Skeletal muscle cell (primary cell): ENCODE measurements at places on chromosomes 2 and 18.

DNA sequence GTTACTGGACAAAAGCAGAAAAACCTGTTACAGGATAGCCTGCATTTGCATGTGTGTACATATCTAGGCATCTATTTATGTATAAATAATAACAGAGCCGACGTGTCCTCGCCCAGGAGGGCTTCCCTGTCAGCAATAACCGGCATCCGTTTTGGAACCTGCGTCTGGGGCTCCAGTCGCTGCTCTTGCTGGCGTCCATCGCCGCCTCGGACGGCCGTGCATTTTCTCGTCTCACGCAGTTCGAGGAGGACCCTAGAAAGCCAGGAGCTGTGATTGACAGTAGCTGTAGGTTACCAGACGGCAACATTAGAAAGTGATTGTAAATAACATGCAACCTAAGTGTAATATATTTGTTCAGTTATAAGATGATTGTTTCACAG lies 132.6 kb downstream of the NFATC1 start:
- DNase-seq: no peak

GRCh38 chr18:12692206-12692605 lies 10.3 kb downstream of the CEP76 start:
- no peak for DNase-seq

DNA sequence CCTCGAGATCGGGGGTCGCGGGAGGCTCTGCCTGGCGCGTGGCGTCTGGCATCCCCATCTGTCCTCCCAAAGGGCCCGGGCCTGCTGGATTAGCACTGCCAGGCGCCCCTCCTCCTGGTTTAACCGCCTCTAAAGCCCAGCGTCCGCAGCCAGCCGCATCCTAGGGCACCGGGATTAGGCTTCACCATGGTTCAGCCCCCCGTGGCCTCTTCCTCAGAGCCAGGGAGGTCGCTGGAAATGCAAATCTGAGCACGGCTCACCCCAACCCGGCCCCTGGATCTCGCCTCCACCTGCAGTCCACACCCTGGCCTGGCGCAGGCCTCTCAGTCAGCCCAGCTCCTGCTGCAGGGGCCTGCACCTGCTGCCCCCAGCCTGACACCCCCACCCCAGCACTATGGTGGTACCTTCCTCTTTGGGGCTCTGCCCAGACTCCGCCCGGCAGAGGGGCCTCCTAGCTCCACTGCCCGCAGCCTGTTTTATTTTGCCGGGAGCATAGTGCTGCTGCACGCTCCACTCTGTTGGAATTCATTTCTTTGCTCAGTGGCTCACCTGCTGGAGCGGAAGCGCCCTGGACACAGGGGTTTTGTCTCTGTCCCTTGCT lies 13.2 kb downstream of the PRELID3A start:
- no peak for DNase-seq

DNA sequence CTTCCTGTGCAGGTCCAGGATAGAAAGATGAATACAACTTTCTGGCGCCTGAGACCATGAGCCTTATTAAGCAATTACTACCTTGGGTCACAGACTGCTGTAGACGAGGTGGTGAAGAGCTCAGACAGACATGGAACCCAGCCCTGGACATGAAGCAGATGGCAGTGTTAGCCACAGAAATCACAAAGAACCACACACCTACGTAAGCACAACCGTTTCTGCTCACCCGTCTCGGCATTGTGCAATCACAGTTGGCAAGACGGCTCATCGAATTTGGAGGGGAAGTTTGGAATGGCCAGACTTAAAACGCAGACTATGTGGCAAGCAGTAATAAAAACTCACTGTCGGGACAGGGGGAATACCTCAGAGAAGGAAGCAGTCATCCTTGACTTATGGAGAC lies 24.3 kb upstream of the ASPRV1 start:
- DNase-seq: no peak

- no peak for DNase-seq
Measured at GRCh38 chr2:214005337-214005736, 405.5 kb upstream of the VWC2L start.

DNA sequence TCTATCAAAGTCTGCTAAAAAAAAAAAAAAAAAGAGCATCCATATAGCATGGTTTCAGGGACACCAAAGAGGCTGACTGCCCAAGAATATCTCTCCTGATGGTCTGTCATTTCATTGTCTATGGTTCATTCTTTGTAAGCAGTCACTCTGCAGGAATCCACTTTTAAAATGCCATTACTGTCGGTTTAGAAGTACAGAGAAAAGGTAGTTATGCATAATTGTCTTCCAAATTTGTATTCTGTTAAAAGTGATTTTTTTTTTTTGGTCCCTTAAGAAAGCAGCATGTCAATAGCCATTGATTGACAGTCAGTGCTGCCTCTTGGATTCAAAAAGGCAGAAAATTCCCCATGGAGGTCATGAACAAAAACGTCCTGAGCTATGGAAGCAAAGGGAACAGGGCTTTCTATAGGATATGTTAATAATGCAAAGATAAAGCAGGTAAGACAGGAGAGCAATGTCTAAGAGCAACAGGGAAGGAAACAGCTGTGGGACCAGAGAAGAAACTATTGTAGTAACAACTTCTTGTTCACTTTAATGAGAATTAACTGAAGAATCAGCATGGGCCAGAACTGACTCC lies 245.8 kb downstream of the TMX3 start:
- no peak for DNase-seq

DNA sequence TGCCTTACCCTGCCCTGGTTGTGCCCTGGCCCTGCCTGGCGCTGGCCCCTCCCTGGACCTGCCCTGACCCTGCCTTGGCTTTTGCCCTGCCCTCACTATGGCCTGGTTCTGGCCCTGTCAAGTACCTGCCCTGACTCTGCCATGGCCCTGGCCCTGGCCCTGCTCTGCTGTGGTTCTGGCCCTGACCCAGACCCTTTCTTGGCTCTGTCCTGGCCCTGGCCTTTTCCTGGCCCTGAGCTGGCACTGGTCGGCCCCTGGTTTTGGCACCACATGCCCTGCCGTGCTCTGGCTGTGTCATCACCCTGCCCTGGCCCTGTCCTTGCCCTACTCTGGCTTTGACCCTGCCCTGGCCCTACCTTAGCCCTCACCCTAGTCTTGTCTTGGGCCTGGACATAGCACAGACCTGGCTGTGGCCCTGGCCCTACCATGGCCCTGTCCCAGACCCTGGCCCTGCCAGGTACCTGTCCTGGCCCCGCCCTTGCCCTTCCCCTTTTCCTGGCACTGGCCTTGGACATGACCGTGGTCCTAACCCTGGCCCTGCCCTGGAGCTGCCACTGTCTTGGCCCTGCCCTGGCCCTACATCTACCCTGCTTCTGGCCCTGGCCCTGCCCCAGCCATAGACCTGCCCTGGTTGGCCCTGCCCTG lies 4.8 kb upstream of the ANKRD62 start:
- DNase-seq: no peak

GRCh38 chr2:139963863-139964355 lies 1183.7 kb upstream of the NXPH2 start:
- no peak for DNase-seq

DNA sequence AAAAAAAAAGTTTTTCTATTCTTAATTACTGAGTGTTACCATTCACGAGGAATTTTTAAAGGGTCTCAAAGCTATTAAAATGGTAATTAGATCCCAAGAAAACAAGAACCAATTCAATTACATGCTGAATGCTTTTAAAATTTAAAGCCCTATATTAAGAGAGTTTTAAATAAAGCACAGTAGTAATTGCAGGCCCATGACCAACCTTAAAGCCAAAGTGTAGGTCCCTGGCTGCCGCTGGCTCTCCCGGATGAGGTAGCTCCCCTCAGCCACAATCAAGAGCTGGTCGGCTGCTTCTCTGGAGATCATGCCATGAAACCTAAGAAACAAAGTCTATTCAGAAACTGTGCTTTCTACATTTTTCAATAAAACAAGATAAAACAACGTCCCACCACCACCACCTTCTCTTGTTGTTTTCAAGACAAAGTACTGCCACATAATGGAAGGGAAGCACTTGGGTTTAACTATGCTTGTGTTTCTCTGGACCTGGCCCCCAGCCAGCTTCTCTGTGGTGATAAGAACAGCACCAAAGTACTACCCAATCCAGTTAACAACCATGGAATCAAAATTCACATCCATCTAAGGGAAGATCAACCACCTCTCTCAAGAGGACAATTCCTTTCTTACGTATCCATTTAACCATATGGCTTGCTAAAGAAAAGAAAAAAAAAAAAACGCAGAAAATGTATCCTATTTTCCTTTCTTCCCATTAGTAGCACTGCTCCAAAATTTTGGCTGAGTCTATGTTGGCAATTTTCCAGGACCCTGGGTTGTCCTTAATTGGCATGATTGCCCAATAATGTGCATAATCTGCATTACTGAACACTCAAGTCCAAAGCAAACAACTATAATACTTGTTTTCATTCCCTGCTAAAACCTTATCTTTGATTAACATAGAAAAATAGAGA lies 90.1 kb downstream of the CHN1 start:
- no peak for DNase-seq

DNA sequence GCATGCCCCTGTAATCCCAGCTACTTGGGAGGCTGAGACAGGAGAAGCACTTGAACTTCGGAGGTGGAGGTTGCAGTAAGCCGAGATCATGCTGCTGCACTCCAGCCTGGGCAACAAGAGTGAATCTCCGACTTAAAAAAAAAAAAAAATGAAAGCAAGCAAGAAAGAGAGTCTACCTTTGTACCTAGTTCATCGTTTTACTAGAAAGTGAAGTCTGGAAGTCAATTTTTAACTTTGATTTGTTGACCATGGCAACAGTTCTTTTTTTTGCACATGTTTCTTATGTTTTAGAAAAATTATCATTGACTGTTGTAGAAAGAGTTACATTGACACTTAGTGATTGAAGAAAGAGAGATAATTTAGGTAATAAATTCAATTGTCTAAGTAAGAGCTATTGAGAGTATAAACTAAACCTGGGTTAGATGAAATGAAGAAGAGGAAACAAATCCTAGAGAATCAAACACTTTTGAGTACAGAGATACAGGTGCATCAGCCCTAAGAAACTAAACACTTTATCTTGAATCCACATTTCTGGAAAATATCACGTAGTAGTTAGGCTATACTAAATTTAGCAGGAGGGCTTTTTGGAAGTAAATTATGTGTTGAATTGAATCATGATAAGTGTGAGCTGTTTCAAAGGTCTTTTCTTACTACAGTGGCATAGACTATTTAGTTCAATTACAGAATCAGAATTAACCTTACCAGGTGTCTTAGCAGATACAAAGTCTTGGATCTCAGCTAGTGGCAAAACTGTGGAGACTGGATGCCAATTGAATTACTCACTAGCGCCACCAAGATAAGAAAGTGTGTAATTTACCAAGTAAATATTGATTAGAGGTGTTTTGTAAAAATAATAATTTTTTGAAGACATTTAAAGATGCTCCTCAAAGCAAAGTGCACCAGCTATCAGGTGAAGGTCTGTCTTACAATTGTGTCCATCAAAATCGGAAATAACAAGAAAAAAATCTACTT lies 303.4 kb upstream of the NRXN1 start:
- DNase-seq: no peak

DNA sequence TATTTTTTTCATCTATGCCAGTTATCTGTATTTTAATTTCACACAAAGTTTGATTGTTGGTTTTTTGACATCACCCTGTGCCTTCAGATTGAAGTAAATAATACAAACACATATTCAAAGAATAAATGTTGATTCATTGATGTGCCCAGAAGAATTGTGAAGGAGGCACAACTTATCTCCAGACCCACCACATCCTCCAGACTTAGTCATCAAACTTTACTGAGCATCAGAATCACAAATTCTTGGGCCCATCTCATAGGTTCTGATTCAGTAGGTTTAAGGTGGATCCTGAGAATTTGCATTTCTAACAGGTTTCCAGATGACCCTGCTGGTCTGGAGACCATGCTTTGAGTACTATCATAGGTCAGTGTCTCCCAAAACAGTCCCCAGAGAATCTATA lies 82.8 kb upstream of the PIK3C3 start:
- no peak for DNase-seq

- no peak for DNase-seq
Measured at GRCh38 chr2:234863043-234863934, 88.5 kb upstream of the SH3BP4 start.

GRCh38 chr18:38611036-38611964 lies 1045.7 kb upstream of the CELF4 start:
- no peak for DNase-seq

GRCh38 chr2:146721486-146721885 lies 1123.3 kb upstream of the ACVR2A start:
- DNase-seq: no peak

DNA sequence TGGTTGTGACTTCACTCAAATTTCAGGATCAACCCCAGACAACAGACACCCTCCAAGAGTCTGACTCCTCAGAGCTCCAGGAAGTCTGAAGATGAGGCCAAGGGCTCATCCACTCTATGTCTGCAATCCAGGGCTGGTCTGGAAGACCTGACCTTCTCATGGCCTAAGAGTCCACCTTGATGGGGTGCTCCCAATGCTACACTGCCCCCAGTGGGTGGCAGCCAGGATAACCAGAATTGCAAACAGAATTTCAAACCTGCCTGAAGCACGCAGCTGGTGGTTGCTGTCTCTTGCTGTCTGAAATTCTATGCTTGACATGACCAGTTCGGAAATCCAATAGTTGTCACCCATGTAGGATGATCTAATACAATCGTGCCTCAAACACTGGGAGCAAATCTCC lies 96.0 kb downstream of the UXS1 start:
- DNase-seq: no peak

DNA sequence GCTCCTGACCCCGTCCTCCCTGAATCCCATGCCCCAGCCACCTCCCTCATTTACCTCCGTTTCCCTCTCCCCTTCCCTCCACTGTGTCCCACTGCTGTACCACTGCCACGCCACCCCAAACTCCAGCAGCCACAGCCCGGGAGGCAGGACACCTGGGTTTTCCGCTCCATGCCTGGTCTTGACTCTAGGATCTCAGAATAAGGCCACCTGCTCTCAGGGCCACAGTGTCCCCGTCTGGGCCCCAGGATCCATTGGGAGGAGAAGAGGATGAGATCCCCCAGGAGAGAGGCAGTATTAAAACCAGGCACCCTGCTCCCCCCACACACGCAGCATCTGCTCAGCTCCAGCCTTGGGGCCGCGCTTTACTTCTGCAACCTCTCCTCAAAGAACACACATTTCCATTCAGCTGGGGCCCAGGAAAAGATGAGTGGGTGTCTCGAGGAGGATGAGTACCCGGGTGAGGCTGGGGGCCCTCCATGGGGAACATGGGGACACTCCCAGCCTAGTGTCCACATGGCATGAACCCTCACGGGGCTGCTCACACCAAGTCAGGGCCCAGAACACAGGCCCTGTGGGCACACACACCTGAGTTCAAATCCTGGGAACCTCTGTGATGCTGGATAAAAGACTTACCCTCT lies 32.8 kb upstream of the TNS1 start:
- no peak for DNase-seq

DNA sequence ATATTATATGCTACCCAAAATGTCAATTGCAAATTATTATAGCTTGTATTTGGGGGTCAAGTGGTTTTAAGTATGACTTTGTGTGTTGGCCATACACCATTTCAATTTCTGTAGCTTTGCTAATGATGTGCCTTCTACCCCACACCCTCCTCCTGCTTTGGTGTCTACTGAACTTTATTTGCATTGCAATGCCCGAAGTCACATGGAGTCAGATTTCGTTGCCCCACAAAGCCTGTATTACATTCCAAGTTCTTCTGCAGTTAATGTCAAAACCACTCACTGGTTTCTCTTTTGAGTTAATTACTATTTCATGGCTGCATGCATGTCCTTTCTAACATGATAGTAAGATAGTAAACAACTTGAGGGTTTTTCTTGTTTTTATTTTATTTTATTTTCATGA lies 528.9 kb downstream of the RIT2 start:
- no peak for DNase-seq

- no peak for DNase-seq
Measured at GRCh38 chr18:9096685-9097084, 5.8 kb upstream of the NDUFV2 start.
